Gastrocnemius medialis (tissue), 4 donors: ENCODE measurements at places on chromosomes 2 and 18. TPM values are rescaled to one million over a fixed set of nuclear protein-coding genes. Genes with fewer than 3 reads are reported as not detected.

DNA sequence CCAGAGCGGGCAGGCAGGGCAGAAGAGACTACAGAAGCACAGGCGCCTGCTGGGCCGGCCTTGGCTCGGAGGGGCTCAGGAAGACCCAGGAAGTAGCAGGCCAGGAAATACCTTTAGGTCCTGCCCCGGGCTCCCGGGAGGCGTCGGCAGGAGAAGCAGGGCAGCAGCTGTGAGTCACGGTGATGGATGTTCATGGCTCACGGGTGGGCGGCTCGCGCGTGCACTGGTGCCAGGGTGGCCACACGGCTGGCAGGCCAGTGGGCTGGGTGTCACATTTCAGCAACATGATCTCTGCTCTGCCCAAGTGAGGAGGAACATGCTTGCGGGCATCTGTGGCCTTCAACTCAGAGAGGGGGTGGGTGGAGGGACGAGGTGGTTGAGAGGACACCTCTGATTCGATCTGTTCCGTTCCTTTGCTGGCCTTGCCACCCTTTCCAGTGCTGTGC, 139.3 kb downstream of the KLHL29 start:
- H3K27me3 ChIP-seq, result no peaks in the 10 kb centered on the region
- peak overlapping the region; percentile 93 for H3K27ac ChIP-seq
- peaks cover 56% of the 10 kb centered on the region for H3K4me1 ChIP-seq
- peak overlapping the region; percentile 48 for H3K4me3 ChIP-seq
- no peaks in the 10 kb centered on the region for H3K36me3 ChIP-seq

DNA sequence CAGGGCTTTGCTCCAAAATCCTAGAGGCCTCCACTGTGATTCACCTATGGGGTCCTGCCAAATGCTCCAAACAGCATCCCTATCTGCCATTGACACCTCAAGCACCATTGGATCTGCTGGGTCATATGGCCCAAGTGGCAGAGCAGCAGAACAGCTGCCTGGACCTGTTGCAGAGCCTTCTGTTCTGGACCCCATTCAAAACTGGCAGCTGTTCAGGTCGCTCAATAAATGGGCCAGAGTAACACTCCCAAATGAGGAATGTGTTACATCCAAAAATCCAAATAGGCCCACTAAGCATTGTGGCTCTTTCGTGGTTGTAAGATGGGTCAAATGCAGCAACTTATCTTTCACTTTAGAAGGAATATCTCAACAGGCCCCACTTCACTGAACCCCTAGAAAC, 783.6 kb downstream of the DCDC2C start:
- DNase-seq, result no peak
- H3K4me3 ChIP-seq, result no peak overlapping the region
- no peaks in the 10 kb centered on the region for H3K27me3 ChIP-seq
- no peaks in the 10 kb centered on the region for H3K36me3 ChIP-seq
- no peak overlapping the region for H3K27ac ChIP-seq
- no peaks in the 10 kb centered on the region for H3K4me1 ChIP-seq

Gene LYG2
- total RNA-seq, result not detected

DNA sequence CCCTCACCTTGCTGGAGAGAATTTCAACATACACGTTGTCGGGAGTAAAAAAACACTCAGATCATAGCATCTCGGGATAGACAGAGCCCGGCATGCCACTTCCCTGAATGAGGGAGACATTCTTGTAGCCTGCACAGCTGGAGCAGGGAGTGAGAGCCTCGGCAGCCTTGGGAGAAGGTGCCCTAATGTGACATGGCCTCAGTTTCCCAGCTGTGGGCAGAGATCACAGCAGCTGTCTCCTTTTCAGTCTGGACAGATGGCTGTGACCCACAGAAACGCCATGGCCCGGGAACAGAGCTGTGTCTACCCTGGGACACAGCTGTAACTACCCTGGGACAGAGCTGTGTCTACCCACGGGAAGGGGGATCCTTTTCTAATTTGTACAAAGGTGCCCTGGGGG, 55.9 kb downstream of the HS1BP3 start:
- DNase-seq, result no peak
- H3K4me3 ChIP-seq, result no peak overlapping the region
- H3K36me3 ChIP-seq, result no peaks in the 10 kb centered on the region
- peaks cover 46% of the 10 kb centered on the region for H3K4me1 ChIP-seq
- peak overlapping the region; percentile 69 for H3K27ac ChIP-seq

Gene ZSWIM2
- total RNA-seq, result not detected

DNA sequence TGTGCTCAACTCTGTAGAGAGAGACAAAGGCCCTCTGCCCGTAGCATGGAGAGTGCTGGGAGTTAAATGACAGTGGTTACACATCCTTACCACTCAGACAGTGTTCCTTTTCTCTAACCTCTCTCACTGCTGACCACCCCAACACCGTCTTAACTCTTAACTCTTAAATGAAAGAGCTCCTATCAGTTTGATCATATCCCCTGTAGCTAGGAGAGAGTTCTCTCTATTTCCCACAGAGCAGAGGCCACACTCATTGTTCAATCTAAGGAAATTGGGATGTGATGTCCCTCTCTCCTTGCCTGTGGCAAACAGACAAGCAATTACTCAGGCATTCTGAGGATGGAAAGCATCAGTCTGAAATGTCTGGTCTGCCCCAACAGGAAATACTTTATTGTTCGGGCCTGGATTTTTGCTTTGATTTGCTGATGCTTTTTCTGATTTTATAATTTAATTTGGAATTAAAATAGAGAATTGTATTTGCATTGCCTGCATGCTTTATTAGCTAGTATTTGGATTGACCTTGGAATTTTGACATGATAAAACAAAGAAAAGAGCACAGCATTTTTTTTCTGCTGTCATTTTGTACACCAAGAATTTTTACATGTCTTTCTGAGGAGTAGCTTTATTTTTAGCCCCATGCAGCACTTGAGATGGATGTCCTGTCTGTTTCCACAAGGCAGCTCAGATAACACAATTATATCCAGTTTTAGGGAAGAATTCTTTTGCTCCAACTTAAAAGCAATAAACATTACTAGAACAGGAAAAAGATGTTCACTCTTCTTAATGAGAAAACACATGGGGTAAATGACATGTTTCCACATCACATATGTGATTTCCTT, 27.7 kb upstream of the IER3IP1 start:
- no peak for DNase-seq
- H3K27ac ChIP-seq, result no peak overlapping the region
- no peaks in the 10 kb centered on the region for H3K4me1 ChIP-seq
- H3K36me3 ChIP-seq, result no peaks in the 10 kb centered on the region
- H3K4me3 ChIP-seq, result no peak overlapping the region

DNA sequence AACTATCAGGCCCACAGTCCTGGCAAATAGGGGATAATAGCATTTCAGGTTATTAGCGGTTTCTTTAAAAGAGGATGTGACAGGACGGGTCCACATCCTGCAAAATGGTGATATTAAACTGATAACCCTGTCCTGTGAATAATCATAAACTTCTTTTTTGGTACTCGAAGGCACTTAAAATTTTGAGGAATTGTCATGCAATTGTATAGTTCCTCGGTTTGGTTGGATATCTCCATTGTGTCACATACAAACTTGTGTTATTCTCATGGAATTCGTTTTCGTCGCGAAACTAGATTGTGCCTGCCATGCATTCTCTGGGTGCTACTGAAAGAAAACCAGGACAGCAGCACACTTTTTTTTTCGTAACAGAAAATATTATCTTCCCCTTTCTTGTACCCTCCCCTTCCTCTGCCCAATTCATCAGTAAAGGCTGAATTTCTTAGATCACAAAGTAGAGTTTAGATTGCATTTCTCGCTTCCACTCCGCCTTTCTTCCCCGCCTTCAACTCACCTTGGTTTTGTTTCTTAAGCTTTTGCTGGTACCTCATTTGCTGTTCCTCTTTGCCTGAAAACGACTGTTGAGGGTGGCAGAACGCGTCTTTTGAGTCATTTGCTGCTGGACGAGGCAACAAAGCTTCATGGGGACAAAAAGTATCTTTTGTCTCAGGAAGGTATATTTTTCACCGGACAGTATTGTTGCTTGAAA, 1.3 kb downstream of the CERS6 start:
- H3K4me3 ChIP-seq, result peak overlapping the region; percentile 78
- peaks cover 15% of the 10 kb centered on the region for H3K4me1 ChIP-seq
- no peaks in the 10 kb centered on the region for H3K27me3 ChIP-seq
- no peak for DNase-seq

GRCh38 chr2:3179626-3180025, 198.0 kb downstream of the EIPR1 start:
- no peak overlapping the region for H3K27ac ChIP-seq
- no peaks in the 10 kb centered on the region for H3K36me3 ChIP-seq
- H3K4me3 ChIP-seq, result no peak overlapping the region
- H3K4me1 ChIP-seq, result no peaks in the 10 kb centered on the region
- no peaks in the 10 kb centered on the region for H3K27me3 ChIP-seq

GRCh38 chr18:36638224-36638623, 190.6 kb downstream of the TPGS2 start:
- no peak overlapping the region for H3K4me3 ChIP-seq
- no peaks in the 10 kb centered on the region for H3K27me3 ChIP-seq
- H3K4me1 ChIP-seq, result no peaks in the 10 kb centered on the region
- no peaks in the 10 kb centered on the region for H3K36me3 ChIP-seq
- no peak for DNase-seq
- H3K27ac ChIP-seq, result no peak overlapping the region

GRCh38 chr18:63043516-63043915, 276.1 kb downstream of the BCL2 start:
- H3K27ac ChIP-seq, result no peak overlapping the region
- H3K4me3 ChIP-seq, result no peak overlapping the region
- H3K36me3 ChIP-seq, result no peaks in the 10 kb centered on the region

- H3K36me3 ChIP-seq, result no peaks in the 10 kb centered on the region
- H3K27ac ChIP-seq, result no peak overlapping the region
- DNase-seq, result no peak
- H3K4me1 ChIP-seq, result no peaks in the 10 kb centered on the region
- H3K4me3 ChIP-seq, result no peak overlapping the region
- H3K27me3 ChIP-seq, result no peaks in the 10 kb centered on the region
Observed at GRCh38 chr18:51727780-51728179, 530.3 kb upstream of the MEX3C start.

DNA sequence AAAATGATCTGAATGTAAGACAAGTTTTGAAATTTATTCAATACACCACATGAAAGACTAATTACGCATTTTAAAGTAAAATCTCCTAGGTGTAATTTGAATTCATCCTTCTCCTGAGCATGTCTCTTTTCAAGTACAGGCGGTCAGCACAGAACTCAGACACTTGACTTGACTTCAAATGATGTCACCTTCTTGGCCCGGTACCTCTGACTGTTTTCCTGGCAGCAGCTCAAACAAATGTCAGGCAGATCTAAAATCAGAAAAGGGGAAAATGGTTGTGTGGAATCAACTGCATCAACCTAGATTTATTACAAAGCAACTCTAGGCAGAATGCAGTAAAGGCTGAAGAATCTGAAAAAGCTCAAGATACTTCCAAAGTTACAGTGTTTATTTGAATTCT, 11.4 kb upstream of the PROKR1 start:
- no peak overlapping the region for H3K27ac ChIP-seq
- H3K4me3 ChIP-seq, result no peak overlapping the region
- DNase-seq, result no peak

GRCh38 chr2:75525434-75526310, 35.1 kb downstream of the EVA1A start:
- H3K4me3 ChIP-seq, result no peak overlapping the region
- DNase-seq, result no peak
- no peak overlapping the region for H3K27ac ChIP-seq
- H3K27me3 ChIP-seq, result no peaks in the 10 kb centered on the region
- no peaks in the 10 kb centered on the region for H3K36me3 ChIP-seq
- no peaks in the 10 kb centered on the region for H3K4me1 ChIP-seq

DNA sequence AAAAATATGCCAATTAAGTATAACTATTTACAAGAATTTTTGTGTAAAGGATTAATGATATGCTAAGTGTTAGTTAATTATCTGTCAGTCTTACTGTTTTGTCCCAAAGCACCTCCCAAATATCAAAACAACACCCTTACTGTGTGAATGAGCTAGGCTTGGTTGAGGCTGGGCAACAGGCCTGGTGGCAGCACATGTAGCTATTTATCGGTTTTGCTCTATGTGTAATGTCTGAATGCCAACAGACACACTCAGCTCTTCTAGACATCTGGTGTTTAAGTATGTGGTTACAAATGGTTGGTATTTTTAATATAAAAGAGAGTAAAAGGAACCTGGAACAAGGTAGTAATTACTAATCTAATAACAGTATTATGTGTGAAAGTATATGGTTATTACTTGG, 175.3 kb downstream of the RAB3GAP1 start:
- no peak overlapping the region for H3K27ac ChIP-seq
- H3K4me1 ChIP-seq, result no peaks in the 10 kb centered on the region
- no peak for DNase-seq

- H3K27me3 ChIP-seq, result no peaks in the 10 kb centered on the region
- H3K36me3 ChIP-seq, result no peaks in the 10 kb centered on the region
- no peak overlapping the region for H3K4me3 ChIP-seq
- peaks cover 8% of the 10 kb centered on the region for H3K4me1 ChIP-seq
Observed at GRCh38 chr2:10931710-10932255, 20.0 kb downstream of the KCNF1 start.

Gene CCDC178
- not detected for total RNA-seq

Gene RELCH
- total RNA-seq, result 11.5 TPM

GRCh38 chr2:147660680-147661079, 184.1 kb upstream of the ACVR2A start:
- no peak overlapping the region for H3K27ac ChIP-seq
- no peaks in the 10 kb centered on the region for H3K27me3 ChIP-seq
- no peaks in the 10 kb centered on the region for H3K4me1 ChIP-seq
- H3K36me3 ChIP-seq, result no peaks in the 10 kb centered on the region
- H3K4me3 ChIP-seq, result no peak overlapping the region
- no peak for DNase-seq

GRCh38 chr18:49861659-49862058, 48.3 kb upstream of the ACAA2 start:
- no peak overlapping the region for H3K4me3 ChIP-seq
- H3K27ac ChIP-seq, result no peak overlapping the region
- DNase-seq, result no peak
- no peaks in the 10 kb centered on the region for H3K27me3 ChIP-seq

Gene ANO7
- total RNA-seq, result 0.10 TPM

Gene PUM2
- 29.8 TPM for total RNA-seq

Gene RTN4
- 183 TPM for total RNA-seq

Gene NT5C1B
- not detected for total RNA-seq

GRCh38 chr2:208556983-208557484, 150.4 kb downstream of the PTH2R start:
- H3K27ac ChIP-seq, result no peak overlapping the region
- H3K4me1 ChIP-seq, result no peaks in the 10 kb centered on the region
- H3K4me3 ChIP-seq, result no peak overlapping the region
- no peak for DNase-seq

DNA sequence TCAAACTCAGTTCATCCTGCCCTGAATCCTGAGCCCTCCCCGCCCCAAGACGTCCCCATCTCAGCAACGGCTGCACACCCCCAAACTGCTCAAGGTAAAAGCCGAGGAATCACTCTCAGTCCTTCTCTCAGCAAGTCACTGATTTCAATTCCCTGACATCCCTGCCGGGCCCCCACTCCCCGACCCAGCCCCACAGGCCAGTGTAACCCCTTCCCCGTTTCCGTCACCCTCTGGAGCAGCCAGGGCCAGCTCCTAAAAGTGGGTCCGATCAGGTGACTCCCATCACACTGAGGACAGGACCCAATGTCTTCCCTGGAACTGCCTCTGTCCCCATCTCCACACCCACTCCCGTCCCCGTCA, 20.5 kb downstream of the SNORC start:
- H3K27ac ChIP-seq, result no peak overlapping the region
- no peaks in the 10 kb centered on the region for H3K36me3 ChIP-seq
- H3K27me3 ChIP-seq, result no peaks in the 10 kb centered on the region
- peaks cover 3% of the 10 kb centered on the region for H3K4me1 ChIP-seq
- no peak for DNase-seq

Gene SIX2
- total RNA-seq, result 65.5 TPM

Gene SERPINB12
- not detected for total RNA-seq
